ENCODE measurements at places on chromosomes 16 and 17. TPM values are rescaled to one million over a fixed set of nuclear protein-coding genes. Genes with fewer than 3 reads are reported as not detected.
A peak's percentile ranks its signal among the peaks of the same experiment; 100 is the strongest.

GRCh38 chr17:44961921-44962350 is 6.2 kb downstream of the C1QL1 start:
- no peak for DNase-seq

DNA sequence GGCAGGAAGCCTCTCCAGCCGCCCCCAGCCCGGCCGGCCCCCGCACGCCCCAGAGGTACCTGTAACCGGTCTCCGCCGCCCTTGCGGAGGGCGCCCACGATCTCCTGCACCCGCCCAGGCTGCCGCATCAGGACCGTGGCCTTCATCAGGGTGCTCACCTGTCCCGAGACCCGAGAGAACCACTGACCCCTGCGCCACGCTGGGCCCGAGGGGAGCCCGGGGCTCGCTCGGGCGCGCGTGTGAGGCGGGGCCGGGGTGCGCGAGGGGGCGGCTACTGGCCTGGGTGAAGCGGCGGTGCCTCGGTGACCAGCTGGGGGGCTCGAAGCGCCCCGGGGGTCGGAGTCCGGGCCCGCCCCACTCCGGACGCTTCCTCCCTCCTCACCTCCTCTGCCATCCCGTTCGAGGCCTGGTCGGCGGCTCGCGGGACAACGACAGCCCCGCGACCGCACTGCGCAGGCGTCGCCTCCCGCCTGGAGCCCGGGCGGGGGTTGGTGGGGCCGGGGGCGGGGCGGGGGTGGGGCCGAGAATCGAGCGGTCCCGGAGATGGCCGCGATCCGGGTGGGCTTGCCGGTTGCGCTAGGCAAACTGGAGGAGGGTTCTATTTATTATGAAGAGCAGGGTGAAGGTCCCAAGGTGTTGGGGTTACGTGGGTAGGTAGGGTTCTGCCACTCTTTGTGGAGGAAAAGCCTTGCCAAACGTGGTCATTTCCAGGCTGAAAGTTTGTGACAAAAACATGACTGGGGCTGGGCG is at the start of gene NT5C3B:
Gene NT5C3B, minus strand, starts transcription at position 433 of the 750 bp plus-strand sequence. Its CDS starts 39 bp downstream, at position 394.
- DNase-seq = no peak

The KCNG4 gene
- total RNA-seq = not detected

- DNase-seq = peak; percentile 50
Measured at GRCh38 chr17:45948881-45949624, 50.0 kb upstream of the STH start.

DNA sequence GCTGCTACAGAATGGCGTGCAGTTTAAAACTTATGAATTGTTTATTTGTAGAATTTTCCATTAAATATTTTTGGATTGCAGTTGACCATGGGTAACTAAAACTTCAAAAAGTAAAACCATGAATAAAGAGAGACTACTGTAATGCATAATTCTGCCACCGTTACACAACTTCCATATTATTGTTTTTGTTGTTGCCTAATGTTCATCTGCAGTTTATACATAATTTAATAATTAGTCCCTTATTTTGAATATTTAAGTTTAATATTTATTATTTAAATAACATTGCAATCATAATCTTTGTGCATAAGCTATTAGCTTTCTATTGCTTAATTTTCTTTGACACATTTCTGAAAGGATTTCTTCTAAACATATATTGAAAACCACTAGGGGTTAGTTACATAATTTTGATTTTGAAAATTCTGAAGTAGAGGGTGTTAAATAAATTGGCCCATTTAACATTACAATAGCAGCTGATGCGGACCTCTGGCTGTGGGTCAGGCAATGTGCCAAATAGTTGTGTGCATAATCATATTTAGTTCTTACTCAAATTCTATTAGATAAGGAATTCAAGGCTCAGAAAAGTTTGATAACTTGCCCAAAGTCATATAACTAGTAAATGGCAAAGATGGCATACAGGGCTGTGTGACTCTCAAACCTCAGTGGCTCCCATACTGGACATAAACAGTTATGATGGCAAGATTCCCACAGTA is 31.1 kb downstream of the PPM1E start:
- peak; percentile 29 for DNase-seq

- no peak for DNase-seq
Measured at GRCh38 chr17:52148969-52149351, 9.6 kb downstream of the CA10 start.

The CCL16 gene
- not detected for total RNA-seq

The RUNDC3A gene
- not detected for total RNA-seq

GRCh38 chr16:69880640-69881133 is 70.4 kb upstream of the CLEC18A start:
- DNase-seq = no peak

The TBCD gene
- 115 TPM for total RNA-seq

The GP1BA gene
- not detected for total RNA-seq

DNA sequence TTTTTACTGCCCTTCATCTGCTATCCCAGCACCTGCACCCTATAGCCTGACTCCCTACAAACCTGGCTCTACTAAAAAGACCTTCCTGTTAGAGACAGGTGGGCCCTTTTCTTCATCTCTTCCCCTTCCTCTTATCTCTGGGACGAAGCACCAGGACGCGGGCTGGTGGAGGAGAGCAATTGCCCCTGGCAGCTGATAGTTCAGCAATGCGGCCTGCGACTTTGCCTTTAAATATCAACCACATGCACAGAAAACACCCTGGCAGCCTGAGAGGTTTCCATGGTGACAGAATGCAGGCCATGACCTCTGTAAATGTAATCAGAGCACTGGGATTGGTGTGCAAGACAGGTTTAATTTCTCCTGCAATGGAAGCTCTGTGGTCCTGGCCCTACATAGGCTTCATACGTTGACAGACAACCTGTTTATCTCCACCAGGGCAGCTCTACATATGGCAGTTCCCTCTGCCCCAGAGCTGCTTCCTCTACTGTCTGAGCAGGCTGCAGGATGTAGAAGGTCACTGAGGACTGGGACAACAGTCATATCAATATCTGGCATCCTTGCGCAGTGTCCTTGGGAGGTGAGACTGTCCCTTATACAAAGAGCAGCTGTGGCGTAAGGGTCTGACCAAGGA is 10.0 kb upstream of the SKAP1 start:
- DNase-seq = no peak

GRCh38 chr16:2825906-2826305 is 4.2 kb upstream of the ZG16B start:
- no peak for DNase-seq

The ZNF750 gene
- 0.35 TPM for total RNA-seq

- DNase-seq = no peak
Measured at GRCh38 chr16:81521141-81521626, 76.6 kb downstream of the CMIP start.

- DNase-seq = no peak
Measured at GRCh38 chr17:40153603-40154236, 13.4 kb downstream of the CASC3 start.

The KRTAP4-6 gene
- total RNA-seq = not detected

The CCL3 gene
- total RNA-seq = not detected

- no peak for DNase-seq
Measured at GRCh38 chr17:59620064-59620359, 317 bp downstream of the CLTC start.
